ENCODE measurements at places on chromosomes 4 and X.

DNA sequence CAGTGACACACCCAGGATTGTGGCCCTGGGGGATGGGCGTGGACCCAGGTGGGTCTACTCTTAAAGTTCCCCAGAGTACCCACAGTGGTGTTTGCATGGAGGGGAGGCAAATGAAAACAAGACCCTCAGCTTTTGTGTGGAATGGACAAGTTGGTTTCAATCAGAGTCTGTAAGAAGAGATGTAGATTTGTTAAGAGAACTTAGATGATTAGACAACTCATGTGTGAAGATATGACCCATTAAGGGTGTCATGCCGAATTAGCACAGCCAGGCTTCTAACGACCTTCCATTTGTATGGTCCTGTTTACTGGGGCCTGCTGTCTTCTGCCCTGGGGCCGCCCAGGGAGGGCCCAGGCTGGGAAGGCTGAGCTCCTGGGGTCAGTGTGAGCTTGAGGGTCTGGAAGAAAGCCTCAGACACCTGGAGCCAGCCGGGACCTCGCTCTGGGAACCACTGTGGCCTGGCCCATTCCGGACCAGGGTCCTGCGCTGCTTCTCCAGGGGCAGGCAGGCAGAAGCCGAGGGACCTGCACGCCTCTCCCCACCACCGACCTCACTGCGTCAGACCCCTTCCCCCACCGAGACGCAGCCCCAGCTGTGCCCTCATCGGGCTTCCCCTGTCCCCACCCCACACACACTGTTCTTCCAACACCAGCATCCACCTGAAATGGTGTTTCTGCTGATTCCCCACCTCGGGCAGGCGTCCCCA, 20.4 kb downstream of the UVSSA start:
- DNase-seq: no peak
- no peaks in the 10 kb centered on the region for H3K36me3 ChIP-seq
- no peaks in the 10 kb centered on the region for H3K4me1 ChIP-seq
- no peak overlapping the region for H3K4me3 ChIP-seq
- no peak overlapping the region for H3K27ac ChIP-seq

- H3K36me3 ChIP-seq: no peaks in the 10 kb centered on the region
- H3K4me1 ChIP-seq: no peaks in the 10 kb centered on the region
- H3K4me3 ChIP-seq: no peak overlapping the region
- no peak for DNase-seq
- H3K27ac ChIP-seq: no peak overlapping the region
- H3K27me3 ChIP-seq: peaks cover 32% of the 10 kb centered on the region
Measured at GRCh38 chrX:72107320-72107719, 24.4 kb downstream of the RTL5 start.

DNA sequence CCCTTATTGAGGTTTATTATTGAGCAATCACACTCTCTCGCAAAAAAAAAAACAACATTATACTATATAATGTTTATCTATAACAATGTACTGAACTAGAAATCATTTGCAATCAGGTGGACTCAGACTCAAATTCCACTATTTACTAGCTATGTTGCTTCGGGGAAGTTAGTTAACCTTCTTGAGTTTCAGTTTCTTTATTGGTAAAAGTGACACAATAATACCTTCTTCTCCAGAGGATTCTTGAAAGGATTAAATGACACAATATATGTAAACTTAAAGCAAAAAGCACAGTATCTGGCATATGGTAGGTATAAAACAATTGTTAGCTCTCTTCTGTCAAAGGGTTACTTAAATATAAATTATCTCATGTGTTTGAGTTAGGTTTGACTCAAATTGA, 31.5 kb upstream of the HDAC8 start:
- no peaks in the 10 kb centered on the region for H3K27me3 ChIP-seq
- no peak overlapping the region for H3K27ac ChIP-seq
- H3K4me1 ChIP-seq: no peaks in the 10 kb centered on the region

- H3K27ac ChIP-seq: no peak overlapping the region
- H3K36me3 ChIP-seq: no peaks in the 10 kb centered on the region
- no peak for DNase-seq
- H3K4me1 ChIP-seq: no peaks in the 10 kb centered on the region
- H3K4me3 ChIP-seq: no peak overlapping the region
- H3K27me3 ChIP-seq: no peaks in the 10 kb centered on the region
Measured at GRCh38 chrX:7068939-7069367, 78.6 kb upstream of the STS start.

GRCh38 chr4:4323705-4324534, 33.9 kb downstream of the ZBTB49 start:
- no peak overlapping the region for H3K4me3 ChIP-seq
- H3K27ac ChIP-seq: no peak overlapping the region
- no peak for DNase-seq
- no peaks in the 10 kb centered on the region for H3K36me3 ChIP-seq

DNA sequence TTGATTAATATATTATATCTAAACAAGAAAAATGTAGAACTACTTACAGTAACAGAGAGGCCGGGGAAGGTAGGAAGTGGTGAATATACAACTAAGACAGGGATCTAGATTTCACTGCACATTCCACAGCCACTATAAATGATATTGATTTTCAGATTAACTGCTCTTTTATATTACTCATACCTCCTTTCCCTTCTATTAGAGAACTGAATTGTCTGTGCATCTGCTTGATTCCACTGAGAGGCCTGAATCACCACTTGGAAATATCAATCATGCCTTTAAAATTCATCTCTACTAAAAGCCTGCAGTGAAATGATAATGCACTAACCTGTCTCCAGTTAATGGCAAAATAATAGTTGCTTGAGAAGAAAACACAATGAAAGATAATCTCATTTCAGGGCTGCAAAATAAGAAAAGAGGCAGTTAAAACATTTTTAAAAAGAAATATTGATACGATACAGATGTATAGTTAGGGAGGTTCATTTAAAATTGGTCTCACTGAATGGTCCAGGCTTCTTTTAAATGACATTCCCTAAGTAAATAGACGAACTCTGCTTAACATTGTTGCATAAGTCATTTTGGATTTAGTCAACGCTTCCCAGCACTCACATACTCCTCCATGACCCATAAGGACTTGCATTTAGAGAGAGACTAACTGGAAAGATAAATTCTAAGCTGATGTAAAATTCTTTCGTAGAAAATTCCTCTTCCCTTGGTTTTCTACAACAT, 3.8 kb downstream of the ANTXR2 start:
- H3K27me3 ChIP-seq: no peaks in the 10 kb centered on the region
- H3K4me1 ChIP-seq: peaks cover 18% of the 10 kb centered on the region
- no peaks in the 10 kb centered on the region for H3K36me3 ChIP-seq
- DNase-seq: no peak

- H3K27ac ChIP-seq: no peak overlapping the region
- H3K4me1 ChIP-seq: no peaks in the 10 kb centered on the region
- DNase-seq: peak; percentile 36
- peak overlapping the region; percentile 56 for H3K4me3 ChIP-seq
- H3K36me3 ChIP-seq: no peaks in the 10 kb centered on the region
- H3K27me3 ChIP-seq: no peaks in the 10 kb centered on the region
Measured at GRCh38 chr4:137124278-137124932, 407.9 kb downstream of the PCDH18 start.
